ENCODE measurements at places on chromosomes 4 and X.

DNA sequence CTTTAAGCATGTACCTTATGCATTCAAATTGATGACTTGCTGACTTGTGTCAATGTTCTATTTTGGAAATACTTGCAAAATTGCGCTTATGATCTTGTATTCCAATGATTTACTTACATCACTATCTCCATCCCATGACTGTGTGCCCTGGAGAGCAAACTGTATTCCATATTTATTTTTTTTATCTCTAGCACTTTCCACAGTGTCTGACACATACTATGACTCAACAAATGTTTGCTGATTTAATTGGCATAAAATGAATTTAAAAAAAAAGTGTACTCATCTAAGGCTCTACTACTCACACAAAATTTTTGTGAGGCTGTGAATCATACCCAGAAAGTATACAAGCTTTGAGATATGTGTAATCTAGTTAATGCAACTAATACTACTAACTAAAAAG is 1066.8 kb upstream of the ADGRL3 start:
- H3K4me3 ChIP-seq = no peak overlapping the region
- H3K27ac ChIP-seq = no peak overlapping the region
- H3K4me1 ChIP-seq = no peaks in the 10 kb centered on the region
- no peaks in the 10 kb centered on the region for H3K27me3 ChIP-seq
- no peaks in the 10 kb centered on the region for H3K36me3 ChIP-seq

DNA sequence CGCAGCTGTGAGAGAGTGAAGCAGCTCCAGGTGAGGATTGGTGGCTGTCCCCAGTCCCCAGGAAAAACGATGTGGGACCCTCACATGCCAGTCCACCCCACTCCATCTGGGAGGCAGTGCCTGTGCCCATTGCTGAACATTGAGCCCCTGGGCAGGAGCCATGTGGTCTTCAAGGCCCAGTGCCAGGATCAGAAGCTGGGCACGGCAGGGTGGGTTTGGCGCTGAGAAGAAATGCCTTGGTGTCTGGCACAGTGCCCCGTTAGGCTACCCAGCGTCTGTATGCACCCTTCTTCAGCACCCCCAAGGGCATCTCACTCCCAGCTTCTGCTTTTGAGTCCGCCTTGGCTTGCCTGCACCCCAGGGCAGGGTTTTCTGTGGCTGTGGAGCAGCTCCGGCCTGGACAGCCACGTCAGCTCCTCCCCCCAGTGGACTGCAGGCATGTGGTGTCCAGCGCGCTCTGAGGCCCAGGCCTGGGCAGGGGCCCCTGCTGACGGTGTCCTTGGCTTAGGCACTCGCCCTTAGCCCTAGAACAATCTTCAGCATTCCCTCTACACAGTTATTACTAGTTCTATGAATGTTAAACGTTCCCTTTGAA is 28.6 kb downstream of the RGS12 start:
- H3K4me3 ChIP-seq = no peak overlapping the region
- H3K27me3 ChIP-seq = no peaks in the 10 kb centered on the region
- no peak overlapping the region for H3K27ac ChIP-seq
- no peaks in the 10 kb centered on the region for H3K36me3 ChIP-seq
- DNase-seq = no peak
- H3K4me1 ChIP-seq = no peaks in the 10 kb centered on the region

GRCh38 chrX:48911412-48912182 is at the start of gene SLC35A2:
SLC35A2 (minus strand) TSS chrX:48911646; CDS start chrX:48911636, 10 bp downstream.
- H3K36me3 ChIP-seq = peaks cover 25% of the 10 kb centered on the region
- DNase-seq = peak; percentile 80
- peaks cover 26% of the 10 kb centered on the region for H3K4me1 ChIP-seq
- no peaks in the 10 kb centered on the region for H3K27me3 ChIP-seq
- peak within 1 kb of the TSS; percentile 88 for H3K27ac ChIP-seq

DNA sequence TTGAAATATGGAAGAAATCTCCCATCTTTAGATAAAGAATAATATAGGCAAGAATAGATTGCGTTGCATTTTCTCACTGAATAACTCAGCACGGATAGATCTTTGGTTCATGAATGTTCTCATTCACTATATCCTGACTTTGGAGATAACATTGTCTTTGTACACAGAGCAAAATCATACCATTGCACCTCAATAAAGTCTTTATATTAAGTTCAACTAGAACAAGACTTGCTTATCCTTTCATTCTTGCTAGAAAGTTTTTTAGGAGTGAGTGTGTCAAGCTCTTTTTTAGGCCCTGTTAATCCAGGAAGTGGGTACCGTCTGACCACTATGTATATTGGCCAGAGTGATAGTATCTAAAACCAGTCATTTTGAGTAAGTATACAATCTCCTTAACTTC is 658.7 kb downstream of the FSTL5 start:
- no peak for DNase-seq
- H3K4me1 ChIP-seq = no peaks in the 10 kb centered on the region
- H3K4me3 ChIP-seq = no peak overlapping the region
- H3K36me3 ChIP-seq = no peaks in the 10 kb centered on the region

DNA sequence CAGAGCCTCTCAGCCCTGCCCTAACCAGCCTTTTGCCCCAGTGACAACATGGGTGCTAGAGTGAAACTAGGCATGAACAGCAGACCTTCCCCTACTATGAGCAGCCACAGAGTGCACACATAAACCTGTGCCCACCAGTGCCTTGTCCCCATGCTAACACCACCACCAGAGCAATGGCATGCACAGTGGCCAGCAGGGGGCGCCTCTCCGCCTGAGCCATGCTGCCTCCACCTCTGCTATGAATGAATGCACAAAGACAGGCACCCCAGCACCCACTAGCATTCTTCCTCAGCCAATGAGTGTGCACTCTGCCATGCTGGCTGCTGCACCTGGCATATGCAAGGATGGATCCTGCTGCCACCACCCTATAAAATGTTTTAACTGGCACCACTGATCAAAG is 286.9 kb upstream of the FGF16 start:
- peak; percentile 8 for DNase-seq
- no peak overlapping the region for H3K27ac ChIP-seq
- H3K36me3 ChIP-seq = no peaks in the 10 kb centered on the region
- H3K4me3 ChIP-seq = no peak overlapping the region
- H3K27me3 ChIP-seq = no peaks in the 10 kb centered on the region
- H3K4me1 ChIP-seq = no peaks in the 10 kb centered on the region

DNA sequence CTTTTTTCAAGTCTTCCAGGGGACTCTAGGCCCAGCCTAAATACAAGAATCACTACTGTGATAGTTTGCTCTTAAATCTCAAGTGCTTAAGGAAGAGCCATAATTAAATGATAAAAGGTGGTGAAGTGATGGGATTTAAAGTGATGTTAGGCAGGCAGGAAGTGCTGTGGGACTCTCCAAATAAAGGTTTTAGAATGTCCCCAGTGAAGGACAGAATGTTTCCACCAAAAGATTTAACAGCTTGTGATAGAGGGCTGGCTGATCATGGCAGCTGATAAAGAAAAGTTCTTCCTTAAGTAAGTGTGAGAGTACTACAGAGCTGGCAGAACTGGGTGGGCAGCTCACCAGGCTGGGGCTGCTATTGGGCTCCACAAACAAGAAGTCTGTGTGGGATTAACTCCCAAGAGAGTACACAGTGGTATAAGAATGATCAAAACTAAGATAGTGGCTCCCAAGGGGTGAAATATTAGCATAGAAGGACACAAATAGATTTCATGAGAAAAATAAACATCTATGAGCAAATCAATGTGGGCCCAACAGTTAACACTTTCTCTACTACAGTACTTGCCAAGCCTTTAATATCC is 637.2 kb upstream of the CPEB2 start:
- H3K36me3 ChIP-seq = no peaks in the 10 kb centered on the region

- H3K4me1 ChIP-seq = no peaks in the 10 kb centered on the region
- H3K36me3 ChIP-seq = no peaks in the 10 kb centered on the region
- no peak overlapping the region for H3K27ac ChIP-seq
- DNase-seq = no peak
These were observed 550.0 kb downstream of the STPG2 start for GRCh38 chr4:97593248-97593647.

- peaks cover 4% of the 10 kb centered on the region for H3K4me1 ChIP-seq
- H3K27ac ChIP-seq = no peak overlapping the region
- no peaks in the 10 kb centered on the region for H3K27me3 ChIP-seq
- no peak overlapping the region for H3K4me3 ChIP-seq
- no peaks in the 10 kb centered on the region for H3K36me3 ChIP-seq
These were observed 324.3 kb upstream of the SLIT2 start for GRCh38 chr4:19927381-19927780.

DNA sequence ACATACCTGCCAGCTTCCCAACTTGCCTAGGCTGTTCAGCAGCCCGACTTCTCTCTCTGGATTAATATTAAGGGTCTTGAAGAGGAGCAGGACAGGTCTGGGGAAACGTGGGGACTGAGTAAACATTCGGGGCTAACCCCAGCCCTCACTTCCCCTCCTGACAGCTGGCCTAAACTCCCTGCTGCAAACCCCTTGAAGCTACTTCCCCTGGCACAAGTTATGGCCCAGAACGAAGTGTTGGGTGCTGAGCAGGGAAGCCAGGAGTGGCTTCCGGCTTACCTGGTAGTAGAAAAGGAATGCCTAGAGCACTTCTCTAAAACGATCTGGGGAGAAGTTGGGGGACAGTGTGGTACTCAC is 200.0 kb downstream of the BCOR start:
- 0 out of 2 replicates have a peak, but pooled peaks cover 5% of the 10 kb centered on the region for H3K4me1 ChIP-seq
- H3K36me3 ChIP-seq = no peaks in the 10 kb centered on the region
- no peak overlapping the region for H3K4me3 ChIP-seq
- H3K27ac ChIP-seq = no peak overlapping the region
- no peaks in the 10 kb centered on the region for H3K27me3 ChIP-seq

DNA sequence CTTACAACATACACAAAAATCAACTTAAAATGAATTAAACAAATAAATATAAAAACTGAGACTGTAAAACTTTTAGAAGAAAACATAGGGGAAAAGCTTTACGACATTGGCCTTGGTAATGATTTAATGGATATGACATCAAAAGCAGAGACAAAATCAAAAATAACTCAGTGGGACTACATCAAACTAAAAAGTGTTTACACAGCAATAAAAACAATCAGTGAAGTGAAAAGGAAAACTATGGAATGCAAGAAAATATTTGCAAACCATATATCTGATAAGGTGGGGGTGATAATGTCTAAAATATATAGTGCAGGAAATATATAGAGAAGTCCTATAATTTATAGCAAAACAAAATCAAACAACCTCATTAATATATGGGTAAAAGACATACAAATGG is 364.4 kb upstream of the INTU start:
- no peak for DNase-seq
- H3K4me3 ChIP-seq = no peak overlapping the region
- no peaks in the 10 kb centered on the region for H3K27me3 ChIP-seq
- H3K4me1 ChIP-seq = no peaks in the 10 kb centered on the region
- no peaks in the 10 kb centered on the region for H3K36me3 ChIP-seq
- no peak overlapping the region for H3K27ac ChIP-seq

DNA sequence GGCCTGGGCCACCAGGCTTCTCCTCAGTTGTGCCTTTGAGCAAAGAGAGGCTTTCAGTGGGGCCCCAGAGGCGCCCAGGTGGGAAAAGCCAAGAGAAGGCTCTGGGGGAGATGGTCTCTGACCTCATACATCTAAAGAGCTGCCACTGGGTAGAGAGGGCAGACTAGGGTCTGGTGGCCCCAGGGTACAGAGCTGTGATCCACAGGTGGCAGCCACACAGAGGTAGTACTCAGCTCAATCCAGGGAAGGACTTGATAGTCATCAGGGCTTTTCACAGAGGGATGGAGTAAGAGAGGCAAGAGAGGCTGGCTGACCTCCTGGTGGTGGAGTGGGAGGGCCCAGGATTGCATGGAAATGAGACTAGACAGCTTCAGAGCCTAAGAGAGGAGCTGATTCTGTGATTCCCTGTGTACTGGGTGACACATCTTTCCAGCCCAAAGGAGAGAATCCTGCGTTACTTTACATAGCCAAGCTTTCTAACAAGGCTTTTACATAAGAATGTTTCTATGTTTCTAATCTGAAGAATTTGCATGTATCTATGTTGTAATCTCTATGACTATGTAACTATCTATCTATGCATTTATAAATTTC is 53.2 kb upstream of the PJA1 start:
- no peak overlapping the region for H3K27ac ChIP-seq
- DNase-seq = no peak
- no peaks in the 10 kb centered on the region for H3K4me1 ChIP-seq
- H3K27me3 ChIP-seq = no peaks in the 10 kb centered on the region
- no peaks in the 10 kb centered on the region for H3K36me3 ChIP-seq
- H3K4me3 ChIP-seq = no peak overlapping the region

GRCh38 chr4:187965726-187966125 is 29.8 kb upstream of the ZFP42 start:
- DNase-seq = no peak
- H3K4me1 ChIP-seq = no peaks in the 10 kb centered on the region
- no peak overlapping the region for H3K27ac ChIP-seq
- no peak overlapping the region for H3K4me3 ChIP-seq
- no peaks in the 10 kb centered on the region for H3K27me3 ChIP-seq
- no peaks in the 10 kb centered on the region for H3K36me3 ChIP-seq

GRCh38 chrX:119228512-119229252 is 7.4 kb upstream of the PGRMC1 start:
- no peak overlapping the region for H3K4me3 ChIP-seq
- DNase-seq = no peak
- H3K36me3 ChIP-seq = no peaks in the 10 kb centered on the region
- H3K27me3 ChIP-seq = peaks cover 26% of the 10 kb centered on the region
- H3K4me1 ChIP-seq = no peaks in the 10 kb centered on the region

- no peaks in the 10 kb centered on the region for H3K4me1 ChIP-seq
- no peak overlapping the region for H3K27ac ChIP-seq
- H3K27me3 ChIP-seq = no peaks in the 10 kb centered on the region
These were observed 44.9 kb downstream of the SH3RF1 start for GRCh38 chr4:169225812-169226211.

- H3K27ac ChIP-seq = no peak overlapping the region
- no peak overlapping the region for H3K4me3 ChIP-seq
- H3K36me3 ChIP-seq = no peaks in the 10 kb centered on the region
- no peaks in the 10 kb centered on the region for H3K27me3 ChIP-seq
- no peaks in the 10 kb centered on the region for H3K4me1 ChIP-seq
- DNase-seq = no peak
These were observed 63.4 kb upstream of the TMEM164 start for GRCh38 chrX:109939498-109939897.

DNA sequence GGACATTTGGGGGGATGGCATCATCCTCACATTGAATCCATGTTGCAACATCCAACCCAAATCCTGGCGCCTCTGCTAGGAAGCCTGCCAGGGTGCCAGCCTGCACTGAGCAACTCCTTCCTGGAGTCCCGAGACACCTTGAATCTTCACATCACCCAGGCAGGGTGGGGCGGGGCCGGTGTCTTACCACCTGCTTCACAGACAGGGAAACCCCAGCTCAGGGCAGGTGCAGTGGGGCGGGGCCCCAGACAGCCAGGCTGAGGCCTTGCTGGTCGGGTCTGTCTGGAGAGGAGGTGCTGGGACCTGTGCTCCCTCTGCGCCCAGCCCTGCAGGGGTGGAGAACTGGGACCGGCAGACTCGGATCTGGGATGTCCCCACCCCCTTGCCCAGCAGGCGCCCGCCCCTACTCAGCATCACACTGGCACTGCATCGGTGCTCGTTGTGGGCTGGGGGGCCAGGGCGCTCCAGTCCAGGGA is 31.5 kb upstream of the HTRA3 start:
- no peak overlapping the region for H3K4me3 ChIP-seq
- peaks cover 26% of the 10 kb centered on the region for H3K36me3 ChIP-seq
- no peak overlapping the region for H3K27ac ChIP-seq
- H3K27me3 ChIP-seq = no peaks in the 10 kb centered on the region

Measured in DND-41 (cell line).